Activated CD8-positive, alpha-beta T cell treated with anti-CD3 and anti-CD28 coated beads for 36 hours (primary cell): ENCODE measurements at places on chromosomes 7 and 10. TPM values are rescaled to one million over a fixed set of nuclear protein-coding genes. Genes with fewer than 3 reads are reported as not detected.

The CDHR1 gene
- total RNA-seq, result 1.8 TPM

DNA sequence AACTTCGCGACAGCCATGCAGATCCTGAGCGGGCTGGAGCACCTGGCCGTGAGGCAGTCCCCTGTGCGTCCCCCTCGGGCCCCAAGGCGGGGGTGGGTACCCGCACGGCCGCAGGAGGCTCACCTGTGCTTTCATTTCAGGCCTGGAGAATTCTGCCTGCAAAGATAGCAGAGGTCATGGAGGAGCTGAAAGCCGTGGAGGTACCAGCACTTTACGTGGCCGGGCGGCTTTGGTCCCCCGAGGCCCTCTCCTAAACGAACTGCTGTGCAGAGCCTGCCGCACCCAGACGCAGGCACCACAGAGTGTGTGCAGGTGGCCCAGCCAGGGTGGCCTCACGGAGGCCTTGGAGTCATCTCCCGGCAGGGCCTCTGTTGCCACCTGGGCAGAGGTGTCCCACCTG is 11.1 kb upstream of the UTF1 start:
- no peak for DNase-seq
- H3K4me1 ChIP-seq, result no peaks in the 10 kb centered on the region
- H3K4me3 ChIP-seq, result no peak overlapping the region
- H3K36me3 ChIP-seq, result no peaks in the 10 kb centered on the region
- no peak overlapping the region for H3K27ac ChIP-seq
- peaks cover 9% of the 10 kb centered on the region for H3K27me3 ChIP-seq

GRCh38 chr7:31340051-31340450 is 475 bp downstream of the NEUROD6 start:
- H3K27me3 ChIP-seq, result peaks cover 14% of the 10 kb centered on the region
- no peak overlapping the region for H3K4me3 ChIP-seq
- no peak overlapping the region for H3K27ac ChIP-seq
- H3K36me3 ChIP-seq, result no peaks in the 10 kb centered on the region

- no peak overlapping the region for H3K27ac ChIP-seq
- no peak overlapping the region for H3K4me3 ChIP-seq
- peaks cover 5% of the 10 kb centered on the region for H3K4me1 ChIP-seq
- DNase-seq, result no peak
- H3K27me3 ChIP-seq, result peaks cover 3% of the 10 kb centered on the region
These were observed 106.8 kb downstream of the ARHGAP22 start for GRCh38 chr10:48497780-48498770.

The TDRD1 gene
- 0.16 TPM for total RNA-seq
